Osteoblast (primary cell): ENCODE measurements at places on chromosomes 7 and 10. TPM values are rescaled to one million over a fixed set of nuclear protein-coding genes. Genes with fewer than 3 reads are reported as not detected.

DNA sequence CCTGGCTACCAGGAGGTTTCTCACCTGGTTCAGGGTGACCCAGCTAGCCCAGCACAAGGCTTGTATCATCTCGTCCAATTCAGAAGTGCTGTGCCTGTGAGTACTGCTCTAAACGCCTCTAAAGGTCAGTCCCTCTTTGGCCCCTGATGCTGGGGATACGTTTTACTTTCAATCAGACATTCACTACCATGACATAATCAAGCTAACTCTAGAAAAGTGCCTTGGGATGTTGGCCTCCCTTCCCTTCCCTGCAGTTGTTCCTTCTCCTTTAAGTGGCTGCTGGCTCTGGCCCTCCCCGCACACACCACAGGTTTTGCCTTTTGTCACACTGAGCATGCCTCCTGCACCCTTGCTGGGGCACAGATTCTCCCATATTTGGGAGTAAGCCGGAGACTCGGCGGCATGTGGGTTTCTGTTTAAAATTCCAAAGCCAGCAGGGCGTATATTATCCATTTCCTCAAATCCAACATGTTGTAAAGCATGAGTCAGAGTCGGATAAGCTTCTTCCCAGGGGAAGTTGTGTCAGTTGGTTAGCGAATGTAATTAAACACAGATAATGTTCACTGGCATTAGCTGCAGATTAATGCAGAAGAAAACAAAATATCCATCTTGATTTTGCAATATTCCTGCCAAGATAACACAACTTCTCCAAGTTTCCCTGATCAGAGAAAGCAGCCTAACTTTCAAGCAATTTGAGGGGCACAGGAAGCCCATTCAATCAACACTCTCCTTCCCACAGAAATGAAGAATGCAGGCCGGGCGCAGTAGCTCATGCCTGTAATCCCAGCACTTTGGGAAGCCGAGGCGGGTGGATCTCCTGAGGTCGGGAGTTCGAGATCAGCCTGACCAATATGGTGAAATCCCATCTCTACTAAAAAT, 31.8 kb upstream of the VCL start:
- no peaks in the 10 kb centered on the region for H3K36me3 ChIP-seq
- H3K4me1 ChIP-seq = peaks cover 26% of the 10 kb centered on the region
- peak overlapping the region; percentile 84 for H3K27ac ChIP-seq
- no peaks in the 10 kb centered on the region for H3K27me3 ChIP-seq

The C7orf57 gene
- under 0.01 TPM in 2 replicates for total RNA-seq

GRCh38 chr10:78830062-78830975, 238.4 kb upstream of the ZMIZ1 start:
- no peak overlapping the region for H3K27ac ChIP-seq
- peaks cover 18% of the 10 kb centered on the region for H3K27me3 ChIP-seq
- H3K36me3 ChIP-seq = no peaks in the 10 kb centered on the region
- H3K4me3 ChIP-seq = no peak overlapping the region

DNA sequence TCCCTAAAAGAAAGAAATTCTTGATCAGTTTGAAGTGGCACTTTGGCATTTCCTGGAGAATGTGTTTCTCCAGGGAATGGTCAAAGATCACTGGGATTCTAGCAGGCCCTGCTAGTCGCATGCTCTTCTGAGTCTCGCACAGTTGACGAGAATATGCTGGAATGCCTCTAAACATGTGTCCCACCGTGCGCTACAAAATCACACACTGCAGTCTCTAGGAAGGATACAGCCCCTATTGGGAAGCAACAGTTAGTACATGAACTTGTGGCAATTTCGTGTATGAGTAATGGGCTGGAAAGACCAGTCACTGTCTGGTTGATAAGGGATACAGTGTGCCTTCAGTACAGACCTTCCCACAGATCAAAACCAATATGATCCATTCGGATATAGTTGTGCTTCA, 257.9 kb downstream of the PRPF18 start:
- H3K4me3 ChIP-seq = no peak overlapping the region
- no peaks in the 10 kb centered on the region for H3K27me3 ChIP-seq
- no peak overlapping the region for H3K27ac ChIP-seq
- peaks cover 15% of the 10 kb centered on the region for H3K4me1 ChIP-seq
- DNase-seq = no peak

The SPOCK2 gene
- total RNA-seq = 0.36 and 0.59 TPM in 2 replicates

DNA sequence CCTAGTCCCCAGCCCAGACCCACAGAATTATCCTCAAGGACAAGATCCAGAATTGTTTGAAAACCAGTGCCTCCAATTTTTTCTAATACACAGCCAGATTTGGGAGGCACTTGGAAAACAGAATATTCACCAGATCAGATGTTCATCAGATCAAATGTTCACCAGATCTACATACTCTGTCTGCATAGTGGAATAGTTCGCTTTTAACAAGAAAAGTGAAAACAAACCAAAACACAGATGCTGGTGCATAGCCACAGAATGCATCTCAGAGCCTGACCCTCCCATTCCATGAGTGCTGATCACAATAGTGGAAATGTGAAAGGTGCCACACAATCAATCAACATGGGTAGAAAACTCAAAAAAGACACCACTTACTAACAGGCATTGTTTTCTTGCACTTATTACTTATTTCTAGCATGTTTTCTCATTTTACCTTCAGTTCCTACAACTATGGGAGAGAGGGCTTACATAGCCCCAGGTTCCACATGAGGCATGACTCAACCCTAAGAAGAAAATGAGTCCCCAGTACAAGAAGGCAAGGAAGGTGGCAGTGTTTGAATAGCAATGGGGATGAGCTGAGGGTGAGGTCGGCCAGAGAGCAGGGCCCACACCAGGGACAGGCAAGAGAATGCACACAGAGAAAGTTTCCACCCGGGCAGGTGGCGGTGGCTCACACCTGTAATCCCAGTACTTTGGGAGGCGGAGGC, 432.7 kb upstream of the NFE2L3 start:
- no peak for DNase-seq
- no peak overlapping the region for H3K27ac ChIP-seq
- no peaks in the 10 kb centered on the region for H3K4me1 ChIP-seq
- no peak overlapping the region for H3K4me3 ChIP-seq

GRCh38 chr10:116159197-116159596, 113.8 kb downstream of the GFRA1 start:
- no peaks in the 10 kb centered on the region for H3K36me3 ChIP-seq
- H3K27ac ChIP-seq = no peak overlapping the region

DNA sequence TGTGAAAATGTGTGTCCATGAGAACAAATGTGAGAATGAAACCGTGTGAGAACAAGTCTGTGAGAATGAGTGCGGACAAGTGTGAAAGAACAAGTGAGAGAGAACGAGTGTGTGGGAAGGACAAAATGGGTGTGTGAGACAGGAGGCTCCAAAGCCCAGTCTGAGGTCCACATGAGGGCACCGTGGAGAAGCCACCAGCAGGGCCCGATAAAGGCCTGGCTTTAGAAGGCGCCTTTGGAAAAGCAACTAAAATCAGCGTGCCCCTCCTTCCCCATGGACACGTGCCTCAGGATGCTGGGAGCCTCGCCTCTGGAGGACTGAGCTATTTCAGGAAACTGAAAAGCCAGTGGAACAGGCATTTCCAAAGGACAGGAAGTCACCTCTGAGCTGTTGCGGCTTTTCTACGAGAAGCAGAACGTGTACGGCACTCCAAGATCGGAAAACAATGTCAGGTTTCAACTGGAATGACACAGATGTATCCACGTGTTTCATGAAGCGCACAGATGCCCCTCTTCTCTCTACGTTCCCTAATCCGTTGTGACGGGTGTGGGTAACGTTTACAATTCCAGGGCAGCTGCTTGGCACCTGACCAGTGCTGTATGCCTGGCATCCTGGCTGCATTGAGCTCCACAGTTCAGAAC, 46.4 kb downstream of the ESYT2 start:
- H3K4me3 ChIP-seq = no peak overlapping the region
- peak; percentile 82 for DNase-seq
- H3K36me3 ChIP-seq = peaks cover 52% of the 10 kb centered on the region
- H3K27me3 ChIP-seq = no peaks in the 10 kb centered on the region
- peak overlapping the region; percentile 13 for H3K27ac ChIP-seq

- no peak overlapping the region for H3K27ac ChIP-seq
- H3K4me1 ChIP-seq = no peaks in the 10 kb centered on the region
- H3K36me3 ChIP-seq = no peaks in the 10 kb centered on the region
- no peak overlapping the region for H3K4me3 ChIP-seq
- peak; percentile 77 for DNase-seq
Observed at GRCh38 chr7:158391141-158391540, 196.5 kb downstream of the PTPRN2 start.

DNA sequence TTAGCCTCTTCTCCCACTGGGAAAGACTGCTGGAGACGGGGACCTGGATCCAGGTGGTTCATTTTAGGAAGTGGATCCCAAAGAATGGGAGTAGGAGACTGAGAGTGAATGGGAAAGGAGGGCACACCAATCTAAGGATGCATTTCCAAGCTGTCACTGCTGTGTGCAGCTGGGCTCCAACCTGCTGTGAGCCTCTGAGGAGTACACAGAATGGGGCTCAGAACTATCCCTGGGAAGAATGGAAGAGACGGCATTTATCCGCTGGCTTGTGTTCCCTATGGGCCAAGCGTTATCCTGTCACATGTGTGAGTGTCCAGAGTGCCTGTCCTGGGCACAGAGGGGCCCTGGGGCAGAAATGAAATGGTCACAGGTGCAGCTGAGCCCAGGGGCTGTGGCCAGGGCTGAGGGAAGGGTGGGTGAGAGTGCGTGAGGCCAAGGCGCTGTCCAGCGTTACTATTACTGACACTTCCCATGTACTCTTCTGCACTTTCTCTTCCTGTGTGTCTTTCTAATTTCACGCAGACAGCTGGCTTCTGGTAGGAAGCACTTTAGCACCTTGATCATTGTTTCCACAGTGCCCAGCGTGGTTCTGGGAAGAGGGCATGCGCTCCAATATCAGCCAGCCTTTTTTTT, 35.4 kb upstream of the PODXL start:
- H3K4me1 ChIP-seq = no peaks in the 10 kb centered on the region
- no peaks in the 10 kb centered on the region for H3K36me3 ChIP-seq
- H3K27me3 ChIP-seq = no peaks in the 10 kb centered on the region
- H3K27ac ChIP-seq = no peak overlapping the region
- DNase-seq = no peak

The MYOZ1 gene
- total RNA-seq = not detected in 2 replicates

GRCh38 chr7:53431901-53432300, 396.5 kb downstream of the POM121L12 start:
- no peak overlapping the region for H3K4me3 ChIP-seq
- H3K36me3 ChIP-seq = no peaks in the 10 kb centered on the region
- no peak overlapping the region for H3K27ac ChIP-seq
- H3K4me1 ChIP-seq = no peaks in the 10 kb centered on the region

DNA sequence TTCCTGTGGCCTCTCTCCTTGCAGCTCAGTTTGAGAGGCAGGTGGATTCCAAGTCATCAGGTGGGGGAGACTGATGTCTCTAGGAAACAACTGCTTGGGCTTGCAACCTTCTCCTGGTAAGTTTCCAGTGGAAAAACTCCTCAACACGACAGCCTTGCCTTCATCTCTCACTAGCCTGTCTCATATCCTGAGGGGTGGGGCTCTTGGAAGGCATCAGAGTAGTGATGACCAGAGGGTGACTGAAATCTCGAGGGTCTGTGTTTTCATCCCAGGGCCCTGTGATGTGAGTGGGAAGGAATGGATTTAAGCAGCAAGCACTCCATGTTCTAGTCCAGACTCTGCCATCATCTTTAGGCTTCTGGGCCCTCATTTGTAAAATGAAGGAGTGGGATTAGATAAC, 107.0 kb downstream of the NRP1 start:
- peaks cover 42% of the 10 kb centered on the region for H3K4me1 ChIP-seq
- H3K4me3 ChIP-seq = no peak overlapping the region
- DNase-seq = peak; percentile 52
- peaks cover 54% of the 10 kb centered on the region for H3K36me3 ChIP-seq
- no peaks in the 10 kb centered on the region for H3K27me3 ChIP-seq

DNA sequence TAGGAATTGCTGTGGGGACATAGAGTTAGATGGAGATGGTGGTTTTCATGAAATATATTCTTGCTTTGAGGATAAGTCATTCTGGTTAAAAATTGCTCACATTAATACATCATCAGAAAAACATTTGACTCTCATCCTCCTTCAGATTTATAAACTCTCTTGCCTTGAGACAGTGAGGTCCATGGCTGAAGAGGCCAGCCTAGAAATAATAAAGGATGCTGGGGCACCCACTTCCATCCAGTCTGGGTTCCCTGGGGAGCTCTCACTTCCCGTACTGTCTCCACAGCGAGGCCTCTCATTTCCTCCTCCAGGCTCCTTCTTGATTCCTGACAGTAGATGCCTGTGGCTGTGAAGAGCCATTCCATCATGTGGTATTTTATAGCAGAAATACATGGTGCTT, 73.3 kb upstream of the PRKG1 start:
- no peak overlapping the region for H3K4me3 ChIP-seq
- peak; percentile 41 for DNase-seq
- no peaks in the 10 kb centered on the region for H3K36me3 ChIP-seq
- H3K27me3 ChIP-seq = no peaks in the 10 kb centered on the region

DNA sequence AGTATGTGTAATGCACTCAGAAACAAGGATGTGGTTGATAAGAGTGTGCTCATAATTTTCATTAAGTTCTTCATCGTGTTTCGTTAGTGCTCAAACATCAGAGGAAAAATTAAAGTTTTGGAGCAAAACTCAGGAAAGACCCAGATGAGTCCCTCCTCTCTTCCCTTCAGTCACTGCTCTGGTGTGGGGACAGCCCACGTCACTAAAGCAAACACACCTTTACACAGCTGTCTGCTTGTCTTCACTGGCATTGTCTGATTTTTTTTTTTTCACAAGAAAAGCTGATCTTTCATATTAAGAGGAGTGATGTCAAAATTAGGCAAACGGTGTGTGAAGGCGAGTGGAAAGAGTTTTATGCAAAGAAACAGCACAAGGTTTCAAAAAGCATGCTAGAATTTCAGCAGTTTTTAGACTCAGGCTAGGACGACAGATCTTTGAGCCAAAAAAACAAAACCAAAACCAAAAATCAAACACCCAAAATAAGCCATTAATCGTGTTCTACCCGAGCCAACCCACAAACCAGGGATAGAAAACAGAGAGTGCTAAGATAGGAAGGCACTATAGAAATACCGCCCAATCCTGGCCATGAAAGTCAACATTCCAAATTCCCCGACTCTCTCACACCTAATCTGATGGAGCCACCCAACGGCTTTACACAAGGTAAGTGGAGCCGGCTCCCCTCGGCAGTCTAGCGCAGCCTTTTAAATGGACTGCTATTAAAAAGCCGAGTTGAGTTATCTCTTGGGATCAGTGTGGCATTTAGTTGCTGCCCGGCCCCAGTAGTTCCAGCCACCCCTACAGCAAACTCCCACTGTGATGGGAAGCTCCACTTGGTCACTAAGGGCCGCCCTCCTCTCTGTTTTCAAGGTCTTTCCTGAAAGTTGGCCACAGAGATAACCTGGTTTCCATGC, 27.9 kb upstream of the GATA3 start:
- no peaks in the 10 kb centered on the region for H3K36me3 ChIP-seq
- no peak overlapping the region for H3K27ac ChIP-seq
- no peaks in the 10 kb centered on the region for H3K4me1 ChIP-seq
- peak overlapping the region; percentile 66 for H3K4me3 ChIP-seq
